HCT116 (cell line): ENCODE measurements at places on chromosomes 5 and 9.

- no peak for DNase-seq
These were observed 3.6 kb upstream of the JADE2 start for GRCh38 chr5:134521841-134522240.

GRCh38 chr9:2128618-2129017 is 113.5 kb downstream of the SMARCA2 start:
- no peak for DNase-seq

DNA sequence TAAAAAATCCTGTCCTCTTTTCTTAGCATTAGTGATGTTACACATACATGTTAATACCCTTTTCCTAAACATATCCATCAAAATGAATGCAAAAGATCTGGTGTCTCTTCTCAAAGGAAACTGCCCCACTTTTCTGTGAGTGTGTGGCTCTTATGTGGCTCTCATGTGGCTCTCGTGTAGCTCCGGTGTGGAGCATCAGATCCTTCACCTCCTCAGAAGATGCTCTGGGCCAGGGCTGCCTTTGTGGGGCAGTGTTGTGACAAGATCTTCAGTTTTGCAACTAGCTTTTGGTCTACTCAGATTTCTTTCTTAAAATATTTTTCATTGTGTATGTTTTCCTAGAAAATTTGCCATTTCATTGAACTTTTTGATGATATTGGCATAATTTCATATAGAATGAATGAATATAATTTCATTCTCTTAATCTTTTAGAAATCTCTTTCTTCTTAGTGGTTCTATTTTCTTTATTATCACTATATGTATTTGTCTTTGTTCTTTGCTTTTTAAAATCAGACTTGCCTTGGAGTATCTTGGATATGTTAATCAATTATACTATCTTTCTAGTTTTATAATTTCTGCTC is 19.4 kb downstream of the GARNL3 start:
- DNase-seq, result no peak

DNA sequence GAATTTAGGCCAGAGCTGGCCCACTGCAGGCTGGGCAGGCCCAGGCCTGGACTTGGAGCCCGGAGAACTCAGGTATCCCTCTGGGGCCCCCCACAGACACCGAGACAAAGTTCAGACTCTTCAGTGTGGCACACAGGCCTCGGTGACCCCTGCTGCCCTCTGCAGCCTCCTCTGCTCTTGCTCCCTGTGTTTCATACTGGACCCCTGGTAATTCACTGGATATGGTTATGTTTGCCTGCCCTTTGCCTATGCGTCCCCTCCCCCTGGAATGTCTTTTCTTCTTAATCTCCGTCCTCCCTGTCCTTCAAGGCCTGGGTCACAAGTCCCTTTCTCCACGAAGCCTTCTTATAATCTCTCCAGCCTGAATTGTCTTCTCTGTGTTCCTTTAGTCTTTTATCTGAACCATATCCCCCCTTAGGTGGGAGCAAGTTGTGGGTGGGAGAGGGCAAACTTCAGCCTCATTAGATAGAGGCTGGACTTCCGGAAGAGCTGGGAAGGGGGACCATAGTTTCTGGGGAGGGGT is 30.1 kb downstream of the GSN start:
- no peak for DNase-seq

DNA sequence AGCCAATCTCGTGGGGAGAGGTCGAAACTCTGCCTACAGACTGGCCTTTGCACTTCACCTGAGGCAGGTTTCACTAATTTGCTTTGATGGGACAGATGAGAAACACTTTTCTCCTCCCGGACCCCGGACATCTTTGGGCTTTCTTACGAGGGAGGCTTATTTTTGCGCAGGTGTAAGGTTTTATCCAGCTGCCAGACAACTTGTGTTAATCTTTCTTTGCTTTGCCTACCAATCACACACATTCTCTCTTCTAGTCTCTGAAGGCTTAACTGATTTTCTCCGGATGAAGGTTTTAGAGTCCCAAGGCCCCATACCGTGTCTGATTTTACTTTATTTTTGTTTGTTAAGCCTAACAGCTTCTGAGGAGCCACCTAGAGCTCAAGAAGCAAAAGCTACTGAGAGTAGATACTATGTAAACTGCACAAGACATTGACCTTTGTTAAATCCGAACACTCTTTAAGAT is 436 bp upstream of the EMB start:
- DNase-seq, result no peak

DNA sequence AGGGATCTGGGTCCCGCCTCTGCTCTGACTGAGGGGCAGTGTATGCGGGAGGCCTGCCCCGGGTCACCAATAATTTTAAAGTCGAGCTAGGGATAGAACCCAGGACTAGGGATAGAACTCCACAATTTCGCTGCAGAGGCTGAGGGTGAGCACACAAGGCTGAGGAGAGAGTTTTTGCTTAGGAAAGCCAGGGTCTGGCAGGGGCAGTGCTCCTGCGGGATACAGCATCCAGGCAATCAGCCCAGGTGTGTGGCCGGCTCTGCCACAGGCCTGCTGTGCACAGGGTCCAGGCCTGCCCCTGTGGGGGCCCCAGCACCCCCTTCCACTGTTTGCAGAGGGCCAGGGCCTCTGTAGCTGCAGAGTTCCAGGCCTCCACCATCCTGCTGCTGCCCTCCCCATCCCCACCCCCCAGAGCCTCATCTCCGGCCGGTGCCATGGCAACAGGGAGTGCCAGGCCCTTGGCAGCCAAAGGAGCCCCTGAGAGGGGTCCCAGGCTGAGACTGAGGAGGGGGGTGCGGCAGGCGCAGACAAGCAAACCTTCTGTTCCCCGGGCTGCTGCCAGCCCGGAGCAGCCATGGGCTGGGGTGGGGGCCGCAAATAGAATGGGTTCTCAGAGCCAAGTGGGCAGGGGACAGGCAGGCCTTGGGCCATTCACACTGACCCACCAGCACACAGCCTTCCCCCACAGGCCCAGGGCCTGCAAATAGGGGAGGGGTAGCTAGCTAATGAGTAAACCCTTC is 8.6 kb downstream of the PDGFRB start:
- no peak for DNase-seq

DNA sequence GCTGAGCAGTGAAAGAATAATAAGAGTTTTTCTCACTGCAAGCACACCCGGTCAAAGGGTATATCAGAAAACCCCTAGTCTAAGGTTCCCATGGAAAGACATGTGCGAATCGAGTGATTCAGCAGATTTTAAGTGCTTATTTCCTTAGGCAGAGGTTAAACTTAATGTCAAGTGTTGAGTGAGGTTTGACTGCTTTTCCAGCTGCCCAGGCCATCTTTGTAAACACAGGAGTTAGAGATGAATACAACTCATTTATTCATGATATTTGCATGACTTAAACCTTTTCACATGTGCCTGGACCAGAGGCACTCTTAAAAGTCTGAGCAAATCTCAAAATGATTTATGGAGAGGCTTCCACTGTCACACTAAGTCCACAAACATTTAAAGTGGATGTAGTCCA is 137.8 kb upstream of the RGMB start:
- DNase-seq, result no peak

GRCh38 chr9:136975644-136976043 is 1.7 kb upstream of the PTGDS start:
- no peak for DNase-seq

DNA sequence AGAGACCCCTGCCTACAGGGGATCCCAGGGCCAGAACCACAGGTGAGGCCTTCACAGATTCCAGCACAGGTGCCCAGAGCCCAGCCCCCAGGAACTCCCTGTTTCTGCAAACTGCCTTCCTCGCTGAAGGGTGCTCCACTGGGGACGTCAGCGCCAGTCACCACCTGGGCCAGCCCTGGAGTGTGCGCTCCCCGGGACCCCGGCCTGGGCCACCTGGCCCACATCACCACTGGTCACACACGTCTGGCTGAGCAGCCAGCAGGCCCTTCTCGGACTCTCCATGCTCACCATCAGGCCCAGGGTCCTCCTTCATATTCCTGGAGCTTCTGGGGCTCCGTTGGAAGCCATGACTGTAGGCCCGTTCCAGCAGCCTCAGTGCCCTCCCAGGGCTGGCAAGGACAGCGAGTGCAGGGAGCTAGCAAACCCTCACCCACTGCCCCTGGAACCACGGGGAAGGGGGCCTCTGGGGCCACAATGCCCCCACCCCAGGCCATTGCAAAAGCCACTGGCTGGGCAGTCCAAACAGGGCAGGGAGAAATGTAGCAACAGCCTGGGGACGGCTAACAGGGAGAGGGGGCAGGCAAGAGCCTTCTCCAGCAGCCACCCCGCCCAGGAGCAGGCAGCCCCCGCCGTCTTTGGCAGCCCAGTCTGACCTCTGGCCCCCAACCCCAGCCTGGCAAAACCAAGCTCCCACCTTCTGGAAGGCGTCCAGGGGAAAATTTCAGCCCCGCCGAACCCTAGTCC is 1.3 kb downstream of the AGPAT2 start:
- no peak for DNase-seq
